ENCODE measurements at places on chromosomes 1 and 21.
A peak's percentile ranks its signal among the peaks of the same experiment; 100 is the strongest.

DNA sequence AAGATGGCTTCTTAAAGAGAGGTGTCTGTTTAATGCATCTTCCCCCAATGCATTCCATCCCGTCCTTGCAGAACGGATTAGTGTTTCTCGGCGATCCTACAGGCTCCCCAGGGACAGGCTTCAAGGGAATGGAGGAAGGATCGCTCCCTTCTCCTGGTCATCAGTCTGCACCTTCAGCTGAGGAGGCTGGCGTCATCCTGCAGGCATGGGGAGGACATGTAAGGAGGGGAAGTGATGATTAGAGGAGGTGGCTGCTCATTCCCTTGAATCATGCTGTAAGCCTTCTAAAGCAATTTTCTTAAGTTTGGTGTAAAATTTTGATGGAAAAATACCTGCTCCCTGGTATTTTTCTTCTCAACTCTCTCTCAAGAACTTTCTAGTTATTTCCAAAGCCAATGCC is 603.6 kb downstream of the NPHP4 start:
- DNase-seq, result no peak

DNA sequence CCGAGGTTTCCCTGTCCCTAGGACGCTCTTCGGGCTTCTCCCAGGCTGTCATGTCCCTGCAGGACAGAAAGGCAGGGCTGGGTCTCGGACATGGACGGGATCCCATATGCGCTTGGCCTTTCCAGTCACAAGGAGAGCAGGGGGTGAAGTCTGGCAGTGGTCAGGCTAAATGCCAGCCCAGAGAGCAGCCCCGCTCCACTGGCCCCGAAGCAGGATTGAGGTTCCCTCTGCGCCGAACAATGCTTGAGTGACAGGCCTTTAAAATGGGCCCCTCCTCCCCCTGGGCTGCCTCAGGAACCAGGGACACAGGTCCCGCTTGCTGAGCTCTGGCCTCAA is 12.7 kb downstream of the DRAXIN start:
- no peak for DNase-seq

- peak; percentile 71 for DNase-seq
These were observed 72.7 kb upstream of the AK4 start for GRCh38 chr1:65075123-65075976.

GRCh38 chr1:60949154-60949825 is 133.1 kb upstream of the NFIA start:
- no peak for DNase-seq

DNA sequence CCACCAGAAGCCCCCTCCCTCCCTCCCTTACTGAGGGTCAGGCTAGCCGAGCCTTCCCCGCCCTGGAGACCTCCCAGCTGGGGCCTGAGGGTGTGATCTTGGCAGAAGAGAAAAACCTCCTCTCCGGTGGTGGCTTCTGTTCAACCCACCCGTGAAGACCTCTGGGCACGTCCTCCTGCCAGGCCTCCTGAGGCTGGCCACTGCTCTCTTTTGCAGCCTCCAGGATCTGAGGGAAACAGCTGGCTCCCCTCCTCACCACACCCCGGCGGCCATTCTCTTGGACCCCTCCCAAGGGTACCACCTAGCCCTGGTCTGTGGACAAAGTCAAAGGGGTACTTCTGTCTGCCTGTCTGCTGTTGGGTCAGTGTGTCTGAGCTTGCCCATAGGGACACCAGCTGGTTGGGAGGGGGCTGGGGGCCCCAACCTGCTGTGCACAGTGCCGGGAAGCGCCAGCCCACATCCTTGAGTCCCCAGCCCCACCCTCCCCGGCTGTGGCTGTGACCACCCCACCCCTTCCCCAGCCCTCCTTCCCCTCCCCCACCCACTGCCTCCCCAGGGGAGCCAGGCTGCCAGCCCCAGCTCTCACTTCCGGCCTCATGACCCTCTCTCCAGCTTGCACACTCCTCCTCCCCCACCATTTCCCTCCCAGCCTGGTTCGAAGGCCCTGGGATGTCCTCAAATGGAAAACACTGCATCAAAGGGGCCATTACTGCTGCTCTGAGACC is 48.1 kb downstream of the AHDC1 start:
- DNase-seq, result no peak

- DNase-seq, result no peak
These were observed at the start of gene UBE2U for GRCh38 chr1:64203420-64203819. UBE2U (plus strand) TSS chr1:64203623; CDS start chr1:64204051, 428 bp downstream.

GRCh38 chr1:245894843-245895242 is 612.2 kb downstream of the SMYD3 start:
- peak; percentile 72 for DNase-seq

All from pons (tissue), 1 donor.